ENCODE measurements at places on chromosomes 3 and 15.
A peak's percentile ranks its signal among the peaks of the same experiment; 100 is the strongest.

- no peak for DNase-seq
Measured at GRCh38 chr15:42145546-42146455, 10.6 kb downstream of the PLA2G4F start.

- no peak for DNase-seq
Measured at GRCh38 chr15:71509139-71509538, 301.2 kb upstream of the NR2E3 start.

DNA sequence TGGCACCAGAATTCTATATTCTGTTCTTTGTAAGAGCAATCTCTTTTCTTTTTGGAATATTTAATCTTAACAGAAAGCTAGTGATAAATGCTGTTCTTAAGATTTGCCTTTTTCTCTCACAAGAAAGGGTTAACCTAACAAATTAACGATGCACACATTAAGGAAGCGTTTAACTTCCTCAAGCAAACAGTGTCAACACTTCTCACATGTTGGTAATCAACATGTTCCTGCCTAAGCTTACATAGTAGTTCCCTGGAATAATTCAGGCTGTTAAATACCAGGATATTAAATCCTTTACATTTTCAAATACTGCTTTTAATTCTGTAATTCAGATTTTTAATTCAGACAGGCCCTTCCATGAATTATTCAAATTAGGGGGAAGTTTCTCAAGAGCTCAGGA lies 67.4 kb upstream of the RPL35A start:
- DNase-seq: no peak

GRCh38 chr3:153293265-153293664 lies 131.2 kb downstream of the RAP2B start:
- DNase-seq: no peak

GRCh38 chr3:195907934-195908693 lies at the start of gene TNK2:
Gene TNK2 (minus strand): TSS chr3:195908551. CDS start chr3:195888588, 19,963 bp downstream.
- peak; percentile 88 for DNase-seq

- DNase-seq: no peak
Measured at GRCh38 chr15:31338318-31338878, 11.8 kb downstream of the KLF13 start.

DNA sequence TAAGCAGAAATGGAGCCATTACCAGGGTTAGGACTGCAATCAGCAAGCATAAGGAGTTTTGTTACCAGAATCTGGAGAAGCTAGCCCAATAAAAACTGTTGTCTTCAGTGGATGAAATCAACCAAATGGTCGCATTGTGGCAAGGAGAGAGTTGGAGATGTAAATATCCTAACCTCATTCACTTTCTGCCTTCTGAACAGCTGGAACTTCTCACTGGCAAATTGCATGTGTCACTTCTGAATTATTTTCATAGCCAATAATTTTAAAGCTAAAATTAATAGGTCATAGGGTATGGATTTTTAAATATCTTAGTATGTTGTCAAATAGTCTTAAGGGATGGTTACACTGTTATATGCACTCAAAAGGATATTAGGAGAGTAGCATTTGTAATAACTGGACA lies 121.6 kb downstream of the SUCNR1 start:
- no peak for DNase-seq

- no peak for DNase-seq
Measured at GRCh38 chr3:193051314-193051713, 133.7 kb upstream of the MB21D2 start.

DNA sequence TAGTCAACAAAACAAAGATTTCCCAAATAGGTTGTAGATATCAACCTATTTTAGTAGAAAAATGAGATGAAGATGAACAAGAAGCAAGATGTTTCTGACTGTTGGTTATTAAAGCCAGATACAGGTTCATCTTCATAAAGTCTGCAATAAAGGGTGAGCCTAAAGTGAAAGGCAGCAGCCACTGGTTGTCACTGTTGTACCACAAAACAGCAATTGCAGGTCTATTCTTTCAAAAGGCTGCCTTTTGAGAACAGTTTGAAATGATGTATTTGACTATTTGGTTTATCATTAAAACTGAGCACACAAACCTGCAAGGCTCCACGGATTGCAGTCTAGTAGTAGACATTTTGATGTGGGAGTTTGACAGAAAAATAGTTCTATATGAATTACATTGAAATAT lies 543.4 kb downstream of the GBE1 start:
- DNase-seq: peak; percentile 56

DNA sequence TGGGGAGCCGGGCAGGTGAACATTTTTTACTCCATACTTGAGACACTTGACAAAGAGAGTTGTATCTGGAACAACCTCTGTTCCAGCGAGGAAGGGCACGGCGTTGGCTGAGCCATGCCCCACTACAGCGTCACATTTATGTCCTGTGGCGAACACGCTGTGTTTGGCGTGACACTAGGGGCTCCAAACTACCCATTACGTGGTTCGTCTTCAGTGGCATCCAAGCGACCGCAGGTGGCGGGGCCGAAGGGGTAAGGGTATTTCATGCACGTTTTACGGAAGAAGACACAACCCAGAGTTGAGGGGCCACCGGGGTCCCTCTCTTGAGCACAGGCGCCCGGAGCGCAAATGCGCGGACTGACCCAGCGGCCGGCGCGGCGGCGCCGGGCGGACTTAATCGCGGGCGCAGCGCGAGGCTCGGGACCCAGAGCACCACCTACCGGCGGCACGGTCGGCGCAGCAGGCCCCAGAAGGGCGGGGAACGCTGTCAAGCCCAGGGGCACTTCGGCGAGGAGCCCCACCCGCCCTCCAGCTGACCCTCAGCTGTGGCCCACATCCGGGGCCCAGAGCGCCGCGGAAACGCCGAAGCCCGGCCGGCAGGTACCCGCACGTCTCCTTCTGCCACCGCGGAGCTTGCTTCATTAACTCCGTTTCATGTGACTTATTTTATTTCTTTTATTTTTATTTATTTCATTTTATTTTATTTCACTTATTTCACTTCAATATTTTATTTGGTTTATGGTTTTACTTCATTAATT lies 36.4 kb upstream of the TRIM71 start:
- peak; percentile 83 for DNase-seq

DNA sequence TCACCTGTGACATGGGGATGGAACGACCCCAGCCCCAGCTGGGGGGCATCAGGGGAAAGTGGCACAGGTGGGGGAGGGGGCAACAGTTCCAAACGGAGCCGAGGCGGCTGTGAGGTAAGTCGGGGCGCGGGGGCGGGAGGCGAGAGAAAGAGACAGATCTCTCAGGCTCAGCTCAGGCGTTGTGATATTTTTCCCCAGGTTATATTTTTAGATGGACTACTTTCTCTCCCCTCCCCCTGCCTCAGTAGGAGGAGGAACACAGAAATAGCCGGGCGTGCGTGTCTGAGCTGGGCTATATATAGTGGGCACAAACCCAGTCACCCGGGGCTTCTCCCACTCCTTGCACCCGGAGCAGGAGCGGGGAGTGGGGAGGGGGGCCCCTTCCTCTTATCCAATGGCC lies 91.0 kb upstream of the LINGO1 start:
- no peak for DNase-seq

DNA sequence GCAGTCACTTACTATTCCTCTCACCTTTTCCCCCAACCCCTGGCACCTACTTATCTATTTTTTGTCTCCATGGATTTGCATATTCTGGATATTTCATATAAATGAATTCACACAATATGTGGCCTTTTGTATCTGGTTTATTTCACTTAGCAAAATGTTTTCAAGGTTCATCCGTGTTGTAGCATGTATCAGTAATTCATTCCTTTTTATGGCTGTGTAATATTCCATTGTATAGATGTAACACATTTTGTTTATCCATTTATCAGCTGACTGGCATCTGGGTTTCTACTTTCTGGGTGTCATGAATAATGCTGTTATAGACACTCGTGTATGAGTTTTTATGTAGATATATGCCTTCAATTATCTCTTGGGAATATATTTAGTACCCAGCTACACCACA lies 5.8 kb downstream of the MNS1 start:
- DNase-seq: no peak

DNA sequence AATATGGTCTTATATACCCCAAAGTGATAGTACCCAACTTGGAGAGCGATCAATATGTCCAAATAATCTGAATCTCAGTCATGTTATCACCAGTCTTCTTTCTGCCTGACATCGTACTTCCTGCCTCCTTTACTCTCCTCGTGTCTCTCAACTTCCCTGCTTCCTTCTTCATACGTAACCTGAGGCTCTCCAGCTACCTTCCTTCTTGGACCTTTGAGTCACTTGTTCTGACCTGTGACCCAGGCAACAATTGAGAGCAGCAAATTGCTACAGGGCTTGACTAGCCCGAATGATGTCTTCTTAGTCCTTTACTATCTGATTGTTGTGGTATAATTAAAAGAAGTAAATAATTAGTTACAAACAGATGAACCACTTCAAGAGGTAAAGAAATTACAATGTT lies 145.9 kb upstream of the MBNL1 start:
- no peak for DNase-seq

GRCh38 chr15:61794276-61794675 lies 266.0 kb downstream of the VPS13C start:
- peak; percentile 72 for DNase-seq

All from BE2C (cell line).